ENCODE measurements at places on chromosomes 7 and 10.

DNA sequence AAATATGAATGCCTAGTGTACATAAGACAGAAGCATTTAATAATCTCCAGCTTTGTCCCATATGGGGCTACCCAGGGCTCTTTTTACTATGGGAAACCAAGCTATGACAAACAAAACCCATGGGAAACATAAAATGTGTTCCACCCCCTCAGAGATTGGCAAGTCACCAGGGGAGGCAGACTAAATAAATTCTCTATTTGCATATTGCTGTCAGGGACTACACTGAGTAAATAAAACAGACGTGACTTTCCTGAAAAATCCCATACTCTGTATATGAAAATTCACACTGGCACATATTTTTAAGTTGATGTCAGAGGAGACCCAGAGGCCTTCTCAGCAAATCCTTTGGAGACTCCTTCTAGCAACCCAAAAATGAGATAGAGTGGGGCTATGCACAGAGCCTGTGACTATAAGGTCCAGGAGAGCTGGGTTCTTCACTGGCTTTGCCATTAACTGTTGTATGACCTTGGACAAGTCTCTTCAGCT is 44.0 kb upstream of the HPSE2 start:
- H3K4me1 ChIP-seq = no peaks in the 10 kb centered on the region
- H3K27me3 ChIP-seq = peaks cover 9% of the 10 kb centered on the region

- no peak overlapping the region for H3K27ac ChIP-seq
- H3K36me3 ChIP-seq = no peaks in the 10 kb centered on the region
- H3K4me1 ChIP-seq = no peaks in the 10 kb centered on the region
- no peak for DNase-seq
These were observed 35.8 kb downstream of the FOXP2 start for GRCh38 chr7:114450431-114450830.

GRCh38 chr7:130144312-130145171 is 60.7 kb downstream of the TMEM209 start:
- no peak overlapping the region for H3K27ac ChIP-seq
- H3K4me1 ChIP-seq = peaks cover 15% of the 10 kb centered on the region
- no peaks in the 10 kb centered on the region for H3K27me3 ChIP-seq

DNA sequence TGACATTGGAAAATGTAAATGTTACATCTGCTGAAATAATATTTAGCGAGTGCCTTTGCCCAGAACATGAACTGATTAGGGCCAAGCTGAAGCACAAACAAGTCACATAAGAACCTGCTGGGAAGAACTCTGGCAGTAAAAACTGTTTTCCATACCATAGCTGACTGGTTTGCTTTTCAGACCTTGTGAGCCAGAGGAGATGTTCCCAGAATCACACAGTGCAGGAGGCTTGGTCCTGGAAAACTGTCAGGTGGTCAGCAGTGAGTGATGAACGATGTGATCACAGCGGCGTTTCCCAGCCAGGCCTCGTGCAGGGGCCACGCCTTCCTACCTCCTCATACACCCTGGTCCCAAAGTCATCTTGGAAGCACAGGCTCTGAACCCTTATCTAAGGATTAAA is 164.2 kb upstream of the EEPD1 start:
- no peak overlapping the region for H3K4me3 ChIP-seq
- peaks cover 2% of the 10 kb centered on the region for H3K4me1 ChIP-seq
- DNase-seq = no peak
- H3K27me3 ChIP-seq = no peaks in the 10 kb centered on the region
- no peaks in the 10 kb centered on the region for H3K36me3 ChIP-seq

- peak; percentile 36 for DNase-seq
- H3K27me3 ChIP-seq = no peaks in the 10 kb centered on the region
- H3K4me1 ChIP-seq = peaks cover 24% of the 10 kb centered on the region
These were observed 9.3 kb upstream of the FAM180A start for GRCh38 chr7:135757719-135758411.

GRCh38 chr7:45215601-45216062 is 58.0 kb downstream of the RAMP3 start:
- H3K4me1 ChIP-seq = peaks cover 11% of the 10 kb centered on the region
- H3K4me3 ChIP-seq = no peak overlapping the region
- peaks cover 68% of the 10 kb centered on the region for H3K27me3 ChIP-seq
- DNase-seq = no peak
- no peak overlapping the region for H3K27ac ChIP-seq
